ENCODE measurements at places on chromosomes 1 and 21.
A peak's percentile ranks its signal among the peaks of the same experiment; 100 is the strongest.

- no peak for DNase-seq
Measured at GRCh38 chr1:2316451-2316961, 74.8 kb downstream of the MORN1 start.

DNA sequence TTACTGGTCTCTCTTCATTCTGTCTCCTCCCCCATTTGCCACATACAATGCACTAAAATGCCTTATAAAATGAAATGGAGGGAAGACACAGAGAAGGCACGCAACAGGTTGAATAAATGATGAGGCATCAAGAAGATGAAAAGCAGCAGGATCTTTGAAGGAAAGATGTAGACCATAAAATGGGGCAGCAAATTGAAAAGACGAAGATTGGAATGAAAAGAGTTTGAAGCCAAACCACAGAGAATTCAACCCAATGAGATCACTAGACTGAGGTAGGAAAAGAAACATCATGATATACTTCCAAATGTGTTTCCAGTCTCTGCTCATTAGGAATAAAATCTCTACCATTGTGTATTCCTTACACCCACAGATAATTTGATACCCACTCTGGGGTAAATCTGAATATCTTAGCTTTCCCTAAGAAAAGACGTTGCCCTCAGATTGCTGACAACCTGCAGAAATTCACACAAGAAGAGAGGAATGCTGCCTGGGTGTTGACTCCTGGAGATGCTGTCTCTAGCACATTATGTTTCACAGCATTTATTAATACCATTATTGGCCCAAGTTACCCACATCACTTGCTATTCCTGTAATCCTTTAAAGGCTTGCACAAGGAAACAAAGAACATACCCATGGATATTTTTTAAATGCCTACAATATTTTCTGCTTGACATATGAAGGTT is 230.9 kb downstream of the LTN1 start:
- DNase-seq = no peak

DNA sequence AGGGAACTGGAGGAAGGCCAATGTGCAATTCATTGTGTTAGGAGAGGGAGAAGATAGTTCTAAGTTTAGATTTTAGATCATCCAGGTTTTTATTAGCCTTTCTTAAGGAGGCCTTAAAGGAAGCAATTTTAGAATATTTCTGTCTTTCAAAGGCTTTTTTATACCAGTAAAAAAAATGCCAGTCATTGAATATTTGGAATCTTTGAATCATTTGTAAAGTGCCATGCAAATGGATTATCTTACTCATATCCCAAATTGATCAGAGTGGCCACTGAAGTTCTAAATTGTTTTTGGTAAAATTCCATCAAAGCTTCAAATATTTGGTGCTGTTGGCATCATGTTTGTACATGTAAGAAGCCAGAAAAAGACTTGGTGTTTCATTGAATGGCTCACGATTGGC is 244.8 kb downstream of the RPS6KC1 start:
- no peak for DNase-seq

GRCh38 chr1:218659911-218660677 is 315.0 kb downstream of the TGFB2 start:
- peak; percentile 33 for DNase-seq

GRCh38 chr1:36086529-36087232 is 2.0 kb upstream of the ADPRS start:
- DNase-seq = no peak

GRCh38 chr1:116131170-116131569 is 20.0 kb downstream of the MAB21L3 start:
- DNase-seq = no peak

- DNase-seq = no peak
Measured at GRCh38 chr1:224786533-224787250, 142.8 kb upstream of the DNAH14 start.

GRCh38 chr1:20717452-20718342 is at the start of gene KIF17:
TSS of gene KIF17 (minus strand) at chr1:20718007. CDS start at chr1:20717706, 301 bp downstream.
- DNase-seq = no peak
